ENCODE measurements at places on chromosomes 16 and 17.

DNA sequence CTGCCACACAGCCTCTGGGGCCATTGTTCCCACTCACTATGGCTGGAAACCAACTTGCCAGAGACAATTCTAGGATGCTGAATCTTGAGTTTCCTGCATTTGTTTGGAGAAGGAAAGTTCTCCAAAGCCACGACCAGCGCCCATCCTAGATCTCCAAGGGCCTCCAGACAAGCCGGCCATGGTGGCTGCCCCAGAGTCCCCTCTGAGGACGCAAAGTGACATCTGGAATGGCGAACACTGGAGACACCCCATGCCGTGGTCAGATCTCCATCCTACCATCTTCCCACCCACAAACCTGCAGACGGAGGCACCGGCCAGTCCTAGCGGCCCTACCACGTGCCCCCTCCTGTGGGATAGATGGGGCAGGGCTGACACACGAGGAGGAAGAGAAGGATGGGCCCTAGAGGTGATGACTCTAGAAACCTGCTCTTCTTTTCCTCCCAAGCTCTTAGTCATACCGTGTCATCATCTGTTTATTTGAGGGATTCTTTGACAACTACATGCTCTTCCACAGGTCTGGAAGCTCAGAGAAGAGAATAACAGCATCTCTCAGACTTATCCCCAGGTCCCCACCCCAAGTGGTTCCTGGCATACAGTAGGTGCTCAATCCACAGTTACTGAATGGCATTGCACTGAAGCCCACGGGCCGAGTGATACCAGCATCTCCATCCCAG, 71.3 kb downstream of the MYH11 start:
- no peak for DNase-seq

DNA sequence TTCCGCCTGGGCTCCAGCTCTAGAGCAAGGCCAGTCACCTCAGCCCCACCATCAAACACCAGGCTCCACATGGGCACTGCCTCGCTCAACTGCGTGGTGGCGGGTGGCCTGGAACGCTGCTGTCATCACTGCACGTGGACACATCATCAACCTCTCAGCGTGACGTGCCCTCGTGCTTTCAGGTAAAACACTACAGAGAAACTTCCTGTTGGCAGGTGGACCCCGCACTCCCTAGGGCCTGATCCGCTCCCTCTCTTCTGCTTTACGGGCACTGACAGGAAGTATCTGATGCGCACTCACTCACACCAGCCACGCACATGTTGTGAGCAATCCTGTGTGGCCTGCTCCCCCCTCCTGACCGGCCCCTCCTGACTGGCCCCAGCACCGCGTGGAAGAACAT, 87.4 kb downstream of the ANKRD11 start:
- no peak for DNase-seq

- DNase-seq = peak; percentile 37
These were observed 52.3 kb upstream of the LGALS9 start for GRCh38 chr17:27578718-27579085.

GRCh38 chr16:83010776-83011720, 384.3 kb downstream of the CDH13 start:
- DNase-seq = no peak

GRCh38 chr16:74667255-74667700, 601 bp upstream of the RFWD3 start:
- DNase-seq = peak; percentile 30

GRCh38 chr17:7281074-7281952, at the start of gene SLC2A4:
Gene SLC2A4, plus strand, starts transcription at chr17:7281718. Its CDS starts 217 bp downstream, at chr17:7281935.
- DNase-seq = peak; percentile 90

DNA sequence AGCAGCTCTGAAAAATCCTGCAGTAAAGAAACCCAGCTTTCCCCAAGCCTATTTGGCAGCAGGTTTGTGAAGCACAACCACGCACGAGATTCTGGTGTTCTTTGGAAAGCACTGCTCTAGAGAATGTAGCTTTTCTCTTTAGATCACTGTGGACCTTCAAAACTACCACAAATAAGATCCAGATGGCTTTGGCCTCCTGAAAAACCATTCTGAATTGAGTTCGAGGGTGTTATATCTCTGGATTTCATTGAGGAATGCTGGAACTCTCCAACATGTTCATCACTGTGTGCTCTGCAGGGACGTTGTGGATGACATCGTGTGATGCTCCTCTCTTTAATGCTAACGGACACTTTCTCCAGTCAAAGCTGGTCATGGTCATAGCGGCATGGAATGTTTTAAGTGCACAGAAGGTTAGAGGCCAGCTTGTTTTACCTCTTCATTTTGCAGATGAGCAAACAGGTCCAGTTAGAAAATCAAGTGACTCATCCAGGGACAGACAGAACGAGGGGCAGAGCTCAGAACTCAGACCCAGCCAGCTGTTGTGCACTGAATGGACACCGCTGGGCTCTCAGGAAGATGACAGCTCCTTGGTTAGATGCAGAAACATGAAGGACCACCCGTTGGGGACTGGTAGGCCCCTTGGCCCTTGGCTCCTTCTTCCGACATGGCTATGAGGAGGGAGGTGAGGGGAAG, 37.2 kb downstream of the CCDC42 start:
- DNase-seq = peak; percentile 87

- no peak for DNase-seq
These were observed 3.0 kb downstream of the KRT31 start for GRCh38 chr17:41394254-41394996.

DNA sequence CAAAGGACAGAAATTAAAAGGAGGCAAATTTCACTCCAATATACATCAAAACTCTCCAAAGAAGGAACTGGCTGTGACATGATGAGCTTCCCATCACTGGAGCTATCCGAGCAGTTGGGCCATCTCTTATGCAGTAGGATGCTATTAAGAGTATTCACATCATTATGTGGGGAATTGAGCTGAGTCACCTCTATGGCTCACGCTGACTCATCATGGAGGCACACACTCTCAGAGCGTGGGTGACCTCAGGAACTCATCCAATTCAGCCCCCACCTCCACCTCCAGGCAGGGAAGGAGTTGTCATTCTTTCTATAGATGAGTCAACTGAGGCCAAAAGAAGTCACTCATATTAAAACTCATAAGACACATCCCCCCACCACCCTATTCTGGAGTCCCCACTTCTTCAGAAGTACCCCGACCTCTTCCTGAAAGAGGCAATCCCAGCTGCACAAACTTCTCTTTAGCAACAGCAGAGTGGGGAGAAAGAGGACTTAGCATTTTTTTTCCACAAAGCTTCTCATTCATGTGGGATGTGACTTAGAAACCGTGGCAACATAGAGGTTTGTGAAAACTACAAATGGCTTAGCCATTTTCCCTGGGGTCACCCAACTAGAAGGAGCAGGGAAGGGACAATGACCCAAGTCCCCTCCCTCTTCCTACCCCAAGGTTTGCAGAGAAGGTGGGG, 32.5 kb downstream of the ABCC12 start:
- peak; percentile 96 for DNase-seq

Measured in fibroblast of the aortic adventitia (primary cell).